NCI-H1417 treated with DMSO at 0.1 percent for 48 hours (cell line): ENCODE measurements at places on chromosomes 4 and X.

GRCh38 chrX:15567886-15568616 lies 32.7 kb downstream of the ACE2 start:
- DNase-seq, result no peak

DNA sequence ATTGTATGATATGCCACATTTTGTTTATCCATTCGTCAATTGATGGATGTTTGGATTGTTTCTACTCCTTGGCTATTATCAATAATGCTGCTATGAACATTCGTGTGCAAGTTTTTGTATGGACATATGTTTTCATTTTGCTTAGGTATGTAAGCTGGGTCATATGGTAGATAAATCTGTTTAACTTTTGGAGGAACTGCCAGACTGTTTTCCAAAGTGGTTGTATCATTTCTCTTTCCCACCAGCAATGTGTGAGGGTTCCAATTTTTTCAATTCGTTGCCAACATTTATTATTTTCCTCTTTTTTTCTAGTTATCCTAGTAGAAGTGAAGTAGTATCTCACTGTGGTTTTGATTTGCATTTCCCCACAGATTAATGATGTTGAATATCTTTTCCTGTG lies 71.8 kb downstream of the DIAPH2 start:
- no peak for DNase-seq

GRCh38 chr4:138181287-138181686 lies 60.9 kb downstream of the SLC7A11 start:
- DNase-seq, result no peak

GRCh38 chrX:125340490-125340889 lies 20.8 kb downstream of the TEX13C start:
- DNase-seq, result no peak

DNA sequence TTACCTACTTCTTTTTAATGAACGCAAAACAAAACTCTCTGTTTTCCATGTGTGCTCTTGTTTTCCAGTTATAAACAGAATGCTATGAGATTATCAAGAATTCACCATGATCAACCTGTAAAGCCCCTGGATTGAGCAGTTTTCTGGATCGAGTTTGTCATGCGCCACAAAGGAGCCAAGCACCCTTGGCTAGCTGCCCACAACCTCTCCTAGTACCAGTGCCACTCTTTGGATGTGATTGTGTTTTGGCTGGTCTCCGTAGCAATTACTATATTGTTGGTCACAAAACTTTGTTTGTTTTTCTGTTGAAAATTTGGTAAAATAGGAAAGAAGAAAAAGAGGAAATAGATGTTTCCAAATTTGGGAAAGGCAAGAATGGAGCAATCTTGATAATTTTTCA lies 51.1 kb downstream of the UGT2B7 start:
- DNase-seq, result no peak

DNA sequence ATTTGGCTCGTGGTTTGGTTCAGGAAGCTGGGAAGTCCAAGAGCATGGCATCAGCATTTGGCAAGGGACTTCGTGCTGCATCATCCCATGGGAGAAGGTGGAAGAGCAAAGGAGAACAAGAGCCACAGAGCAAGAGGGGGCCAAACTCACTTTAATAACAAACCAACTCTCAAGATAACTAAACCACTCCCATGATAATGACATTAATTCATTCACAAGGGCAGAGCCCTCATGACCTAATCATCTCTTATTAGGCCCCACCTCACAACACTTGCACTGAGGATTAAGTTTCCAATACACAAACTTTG lies 113.4 kb upstream of the ATXN3L start:
- DNase-seq, result no peak

GRCh38 chr4:159062381-159062780 lies 40.5 kb upstream of the RAPGEF2 start:
- DNase-seq, result no peak

- DNase-seq, result no peak
Observed at GRCh38 chrX:155745792-155746191, 133.0 kb upstream of the TMLHE start.

- DNase-seq, result no peak
Observed at GRCh38 chr4:7709431-7709830, 230.2 kb downstream of the AFAP1 start.

DNA sequence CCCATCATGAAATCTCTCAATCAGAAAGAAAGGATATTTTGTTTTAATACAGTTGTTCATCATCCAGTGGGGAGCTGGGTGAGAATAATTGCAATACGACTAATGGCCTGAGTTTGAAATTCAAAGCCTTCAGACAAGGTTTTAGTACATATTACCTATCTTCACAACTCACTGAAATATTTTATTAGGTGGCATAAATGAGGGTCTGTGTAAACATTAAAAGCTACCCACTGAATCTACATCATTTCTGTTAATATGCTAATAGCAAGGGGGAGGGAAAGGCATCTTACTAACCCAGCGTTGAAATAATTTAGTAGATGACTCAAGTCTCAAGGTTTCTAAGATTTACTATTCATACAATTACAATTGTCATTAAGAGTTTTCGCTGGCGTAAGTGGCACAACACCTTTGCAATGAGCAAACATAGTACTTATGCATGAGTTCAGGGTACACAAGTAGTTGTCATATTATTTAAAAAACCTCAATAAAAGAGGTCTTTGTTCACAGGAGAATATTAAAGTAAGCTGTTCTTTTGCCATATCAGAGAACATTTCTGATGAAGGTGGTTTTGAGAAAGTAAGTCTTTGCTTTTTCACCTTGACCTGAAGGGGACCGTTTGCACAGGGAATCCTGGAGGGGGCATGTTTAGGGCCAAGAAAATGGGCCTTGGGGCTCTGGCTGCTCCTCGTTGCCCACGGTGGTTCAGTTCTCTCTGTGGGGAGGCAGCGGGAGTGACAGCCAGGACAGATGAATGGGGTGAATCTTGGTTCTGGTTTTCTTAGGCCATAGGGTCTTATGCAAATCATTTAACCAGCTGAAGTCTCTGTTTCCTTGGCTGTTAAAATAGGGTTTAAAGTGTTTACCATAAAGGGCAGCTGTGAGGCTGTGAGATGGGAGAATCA lies 4.5 kb upstream of the RHOH start:
- DNase-seq, result no peak

DNA sequence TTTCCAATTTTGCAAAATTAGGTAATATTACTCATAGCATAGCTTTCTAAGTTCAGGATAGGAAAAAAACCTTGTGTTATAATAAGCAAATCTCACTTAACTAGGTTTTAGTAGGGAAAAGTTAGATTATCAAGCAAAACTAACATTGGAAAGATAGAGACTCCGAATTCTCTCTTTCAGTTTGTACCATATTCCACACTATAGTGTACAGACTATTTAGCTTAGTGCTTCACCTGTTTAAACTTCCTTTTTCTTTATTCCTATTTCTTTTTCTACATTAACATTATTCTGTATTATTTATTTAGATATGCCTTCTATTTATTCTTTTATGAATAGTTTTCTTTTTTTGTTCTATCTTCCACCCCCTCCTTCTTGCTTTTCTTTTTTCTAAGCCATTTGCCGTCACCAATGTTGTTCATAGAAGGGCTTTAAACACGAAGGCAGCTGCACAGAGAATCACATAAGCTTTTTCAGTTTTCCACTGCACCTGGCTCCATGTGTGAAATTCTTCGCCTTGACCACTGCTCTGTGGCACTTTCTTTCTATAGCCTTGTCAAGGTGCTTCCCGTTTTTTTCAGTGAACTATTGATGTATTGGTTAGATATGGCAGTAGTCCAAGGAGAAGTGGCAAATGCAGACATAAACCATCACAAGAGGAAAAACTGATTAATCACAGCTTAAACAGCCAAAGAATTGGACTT lies 8.5 kb downstream of the PCDH10 start:
- DNase-seq, result no peak

DNA sequence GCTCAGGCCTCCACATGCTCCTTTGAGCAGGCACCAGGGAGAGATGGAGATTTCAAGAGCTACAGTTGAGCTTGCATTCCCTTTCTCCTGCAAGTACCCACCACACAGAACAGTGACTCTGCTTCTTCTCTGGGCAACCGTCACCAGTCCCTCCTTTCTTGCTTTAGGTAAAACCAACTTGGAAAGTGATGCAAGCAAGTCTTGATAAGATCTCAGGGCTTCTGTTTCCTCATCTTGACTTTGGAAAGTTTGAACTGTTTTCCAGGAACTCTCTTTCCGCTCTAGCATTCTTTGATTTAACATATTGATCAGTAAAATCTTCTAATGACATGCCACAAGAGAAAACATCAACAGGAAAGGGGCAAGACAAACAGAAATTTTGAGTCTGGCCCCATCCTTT lies 73.7 kb downstream of the USP46 start:
- no peak for DNase-seq

DNA sequence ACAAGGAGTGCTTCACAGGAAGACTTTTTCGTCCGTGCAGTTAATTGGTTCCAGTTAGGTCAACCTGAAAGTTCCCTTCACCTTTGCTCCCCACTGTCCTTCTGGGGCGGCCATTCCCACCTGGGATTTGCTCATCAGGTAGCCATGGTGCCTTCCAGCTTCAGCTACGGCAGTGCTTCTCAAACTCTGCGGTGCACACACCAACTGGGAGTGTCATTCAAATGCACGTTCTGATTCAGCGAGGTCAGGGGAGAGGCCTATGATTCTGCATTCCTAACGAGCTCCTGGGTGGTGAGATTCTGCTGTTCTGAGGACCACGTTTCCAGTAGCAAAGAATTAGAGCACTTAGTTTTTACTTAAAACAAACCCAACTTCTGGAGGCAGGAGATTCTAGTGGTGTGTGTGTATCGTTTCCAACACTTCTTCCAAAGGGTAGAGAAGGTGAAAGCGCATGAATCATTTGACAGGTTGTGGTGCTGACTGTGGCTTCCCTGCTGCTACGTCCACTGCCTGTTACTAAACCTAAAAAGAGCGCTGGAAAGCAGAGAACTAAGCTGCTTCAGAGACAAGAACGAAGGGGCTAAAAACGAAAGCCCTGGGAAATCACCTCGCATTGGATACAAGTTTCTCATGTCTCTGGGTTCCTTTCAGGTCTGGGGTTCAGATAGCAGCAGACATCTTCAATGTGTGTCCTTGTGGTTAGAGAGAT lies 4.7 kb upstream of the HELT start:
- no peak for DNase-seq

DNA sequence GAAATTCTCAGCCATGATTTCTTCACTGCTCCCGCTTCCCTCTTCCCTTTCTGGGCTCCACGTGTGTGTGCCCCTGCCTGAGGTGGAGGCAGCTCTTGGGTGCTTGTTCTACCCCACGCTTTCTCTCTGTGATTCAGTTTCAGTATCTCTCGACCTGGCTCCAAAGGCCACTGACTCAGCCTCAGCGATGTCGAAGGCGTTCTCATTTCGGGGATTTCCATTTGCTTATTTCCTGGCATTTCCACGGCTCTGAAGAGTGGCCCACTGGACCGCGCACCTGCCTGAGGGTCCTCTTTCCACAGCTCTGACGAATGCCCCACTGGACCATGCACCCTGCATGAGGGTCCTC lies 52.4 kb downstream of the GAK start:
- DNase-seq, result no peak

GRCh38 chrX:151711154-151711553 lies 4.7 kb upstream of the FATE1 start:
- DNase-seq, result no peak

DNA sequence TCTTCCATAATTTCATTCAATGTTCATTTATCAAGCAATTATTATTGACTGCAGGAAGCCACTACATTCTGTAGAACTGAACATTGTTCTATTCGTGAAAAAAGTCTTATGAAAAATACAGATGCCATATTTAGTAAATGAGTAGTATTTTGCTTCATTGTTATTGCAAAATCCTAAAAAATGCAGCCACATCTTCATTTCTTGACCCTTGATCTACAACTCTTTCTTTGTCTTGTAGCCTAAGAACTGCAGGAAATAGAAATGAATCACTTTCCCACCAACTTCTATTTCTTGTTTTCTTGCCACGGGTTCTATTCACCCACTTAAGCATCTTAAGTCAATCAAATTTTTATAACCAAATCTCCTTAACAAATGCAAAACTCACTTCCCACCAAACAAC lies 63.3 kb downstream of the KCNIP4 start:
- no peak for DNase-seq

- no peak for DNase-seq
Observed at GRCh38 chr4:38192516-38192915, 232.3 kb downstream of the PTTG2 start.

- no peak for DNase-seq
Observed at GRCh38 chr4:110122201-110122600, 76.2 kb downstream of the ELOVL6 start.
